Ascending aorta (tissue), 2 donors: ENCODE measurements at places on chromosomes 13 and 19. TPM values are rescaled to one million over a fixed set of nuclear protein-coding genes. Genes with fewer than 3 reads are reported as not detected.

GNG8 gene
- not detected for total RNA-seq

MUC16 gene
- 0.32 TPM for total RNA-seq

GRCh38 chr13:34162544-34162933 lies 344.6 kb downstream of the RFC3 start:
- no peak for DNase-seq

GRCh38 chr13:69565334-69565733 lies 542.3 kb upstream of the ATXN8OS start:
- no peak for DNase-seq

KCNN4 gene
- 2.3 TPM for total RNA-seq

- no peak for DNase-seq
These were observed 96.5 kb downstream of the DHRS12 start for GRCh38 chr13:51707461-51707860.
